ENCODE measurements at places on chromosomes 11 and 22. TPM values are rescaled to one million over a fixed set of nuclear protein-coding genes. Genes with fewer than 3 reads are reported as not detected.

DNA sequence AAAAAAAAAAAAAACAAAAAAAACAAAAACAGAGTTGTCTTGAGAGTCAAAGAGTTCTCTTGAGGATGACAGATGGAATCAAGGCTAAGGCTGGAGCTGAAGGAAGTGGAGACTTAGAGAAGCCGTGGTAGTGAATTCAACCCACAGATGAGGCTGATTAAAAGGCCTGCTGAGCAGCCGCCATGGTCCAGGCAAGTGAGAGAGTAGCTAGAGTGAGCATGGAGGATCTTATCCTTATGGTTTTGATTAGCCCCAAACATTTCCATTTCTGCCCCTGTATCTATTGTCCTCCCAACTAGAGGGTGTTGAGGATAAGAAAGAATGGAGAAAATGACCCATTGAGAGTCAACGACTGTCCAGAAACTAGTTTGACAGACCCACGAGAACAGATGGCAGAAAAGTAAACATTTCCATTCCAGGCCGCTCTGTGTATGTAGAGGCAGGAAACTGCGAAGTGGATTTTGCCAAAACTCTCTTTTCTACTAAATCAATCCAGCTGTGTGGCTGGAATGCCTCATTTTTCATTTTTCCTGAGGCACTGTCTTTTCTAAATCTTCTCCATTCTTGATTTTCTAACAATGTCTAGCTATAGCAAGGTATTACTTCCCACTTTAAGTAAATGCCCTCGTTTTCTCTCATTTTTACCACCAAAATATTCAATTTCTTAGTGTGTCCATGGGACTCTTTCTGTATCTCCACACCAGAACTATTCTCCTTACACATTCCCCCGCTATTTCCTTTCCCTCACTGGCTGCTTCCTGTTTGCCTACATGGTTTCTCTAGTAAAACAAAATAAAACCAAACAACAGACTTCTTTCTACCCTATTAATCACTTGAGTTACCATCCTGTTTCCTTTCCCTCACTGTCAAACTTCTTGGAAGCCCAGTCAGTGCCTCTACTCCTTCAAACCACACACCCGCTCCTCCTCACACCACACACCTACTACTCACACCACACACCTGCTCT is 5.4 kb upstream of the MMP8 start:
- DNase-seq: peak; percentile 38
- H3K27me3 ChIP-seq: no peaks in the 10 kb centered on the region
- no peaks in the 10 kb centered on the region for H3K36me3 ChIP-seq
- no peak overlapping the region for H3K27ac ChIP-seq
- peaks cover 23% of the 10 kb centered on the region for H3K4me1 ChIP-seq
- H3K4me3 ChIP-seq: no peak overlapping the region

- no peak for DNase-seq
- H3K27ac ChIP-seq: no peak overlapping the region
- no peak overlapping the region for H3K4me3 ChIP-seq
- H3K36me3 ChIP-seq: no peaks in the 10 kb centered on the region
- H3K4me1 ChIP-seq: no peaks in the 10 kb centered on the region
Measured at GRCh38 chr11:118152020-118152551, 537 bp downstream of the SCN4B start.

DNA sequence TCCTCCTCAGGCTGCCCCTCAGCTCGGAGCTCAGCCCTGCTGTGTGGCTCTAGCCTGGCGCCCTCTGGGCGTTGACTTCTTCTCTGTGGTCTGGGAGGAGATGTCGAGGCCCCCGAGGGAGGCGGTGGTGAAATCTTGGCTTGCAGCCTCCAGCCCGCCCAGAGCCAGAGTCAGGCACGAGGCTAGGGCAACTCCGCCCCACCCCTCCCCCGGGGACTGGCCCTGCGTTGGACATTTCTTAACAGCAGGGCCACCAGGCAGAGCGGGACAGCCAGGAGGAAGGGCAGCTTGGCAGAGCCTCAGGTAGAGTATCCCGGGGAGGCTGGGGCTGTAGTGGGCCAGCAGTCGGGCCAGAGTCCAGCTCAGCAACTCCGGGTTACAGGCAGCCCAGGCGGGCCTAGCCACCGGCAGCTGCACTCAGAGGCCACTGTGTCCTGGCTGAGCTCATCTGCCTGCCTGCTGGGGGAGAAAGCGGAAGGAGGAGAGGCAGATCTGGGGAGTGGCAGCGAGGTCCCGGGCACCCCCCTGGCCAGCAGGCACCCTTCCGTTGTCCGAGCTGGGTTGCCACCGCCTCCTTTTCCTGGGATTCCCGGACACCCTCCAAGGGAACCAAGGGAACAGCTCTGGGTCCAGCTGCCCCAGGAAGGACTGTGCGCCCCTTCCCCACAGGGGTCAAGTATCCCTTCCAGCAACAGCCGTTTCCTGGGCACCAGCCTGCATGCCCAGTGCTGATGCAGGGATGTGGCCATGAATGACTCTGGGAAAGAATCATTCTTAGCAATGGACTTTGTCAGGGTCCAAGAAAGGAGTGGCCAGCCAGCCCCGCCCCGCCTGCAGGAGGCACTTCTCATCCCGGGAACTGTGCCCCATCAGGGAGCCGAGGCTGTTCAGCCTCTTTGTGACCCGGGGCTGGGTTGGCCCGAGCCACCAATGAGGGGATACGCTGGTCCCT is at the start of gene ALDH3B1:
Gene ALDH3B1 (plus strand): TSS at position 238 of the 952 bp plus-strand sequence. CDS start 4,971 bp downstream, outside the sequence.
- H3K4me3 ChIP-seq: peak within 1 kb of the TSS; percentile 80
- H3K27ac ChIP-seq: peak within 1 kb of the TSS; percentile 99
- peak; percentile 95 for DNase-seq
- no peaks in the 10 kb centered on the region for H3K27me3 ChIP-seq

GRCh38 chr11:28981381-28981780 is 873.2 kb downstream of the METTL15 start:
- H3K27me3 ChIP-seq: no peaks in the 10 kb centered on the region
- no peaks in the 10 kb centered on the region for H3K36me3 ChIP-seq
- no peak overlapping the region for H3K27ac ChIP-seq
- DNase-seq: no peak
- H3K4me1 ChIP-seq: 0 out of 2 replicates have a peak, but pooled peaks cover 9% of the 10 kb centered on the region

DNA sequence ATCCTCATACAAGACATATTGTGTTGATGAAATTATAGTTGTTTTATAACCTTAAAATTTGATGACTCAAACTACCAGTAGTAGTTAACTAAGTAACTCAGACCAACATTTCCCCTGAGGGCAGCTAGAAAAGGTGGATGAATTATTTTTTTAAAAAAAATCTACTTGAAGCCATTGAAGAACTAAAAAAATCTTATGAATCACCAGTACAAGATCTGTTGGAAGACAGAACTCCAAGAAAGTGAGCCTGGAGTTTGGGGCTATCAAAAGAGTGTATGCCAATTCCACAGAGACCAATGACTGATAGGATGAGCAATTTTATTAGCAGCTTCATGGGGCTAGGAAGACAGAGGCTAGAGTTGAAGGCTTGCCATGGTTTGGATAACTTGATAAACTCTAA is 72.4 kb downstream of the CYP2R1 start:
- no peaks in the 10 kb centered on the region for H3K27me3 ChIP-seq
- H3K4me1 ChIP-seq: no peaks in the 10 kb centered on the region
- H3K36me3 ChIP-seq: no peaks in the 10 kb centered on the region
- no peak overlapping the region for H3K27ac ChIP-seq

- no peak overlapping the region for H3K4me3 ChIP-seq
- H3K36me3 ChIP-seq: no peaks in the 10 kb centered on the region
- H3K4me1 ChIP-seq: no peaks in the 10 kb centered on the region
- no peak overlapping the region for H3K27ac ChIP-seq
Measured at GRCh38 chr11:120017582-120018150, 120.2 kb downstream of the TRIM29 start.

DNA sequence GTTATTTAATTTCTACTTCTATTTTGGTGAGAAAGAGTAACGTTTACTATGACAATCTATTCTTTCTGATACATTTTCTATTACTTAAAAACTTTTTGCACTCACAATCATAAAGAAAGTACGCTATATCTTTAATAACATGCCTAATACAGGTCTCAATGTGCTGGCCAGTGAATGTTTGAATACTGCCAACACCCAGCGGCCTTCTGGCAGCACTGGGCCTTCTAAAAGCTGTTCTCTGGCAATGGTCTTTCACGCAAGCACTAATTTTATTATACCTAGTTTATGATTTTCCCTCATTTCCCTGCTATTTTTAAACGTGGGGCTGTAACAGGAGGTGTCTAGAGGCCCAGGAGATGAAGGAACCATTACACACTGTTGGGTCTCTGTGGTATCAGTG is 349.8 kb upstream of the PITPNB start:
- DNase-seq: no peak
- H3K27ac ChIP-seq: no peak overlapping the region
- peaks cover 11% of the 10 kb centered on the region for H3K4me1 ChIP-seq

GRCh38 chr22:49590381-49590780 is 237.3 kb downstream of the BRD1 start:
- H3K27ac ChIP-seq: no peak overlapping the region
- H3K4me1 ChIP-seq: no peaks in the 10 kb centered on the region
- H3K27me3 ChIP-seq: no peaks in the 10 kb centered on the region
- no peaks in the 10 kb centered on the region for H3K36me3 ChIP-seq
- no peak overlapping the region for H3K4me3 ChIP-seq
- no peak for DNase-seq

GRCh38 chr11:18490319-18490718 is 34.7 kb downstream of the LDHAL6A start:
- H3K27me3 ChIP-seq: no peaks in the 10 kb centered on the region
- H3K4me1 ChIP-seq: peaks cover 7% of the 10 kb centered on the region
- peak overlapping the region; percentile 2 for H3K27ac ChIP-seq

GRCh38 chr11:129374081-129374992 is 1.3 kb upstream of the BARX2 start:
- H3K4me3 ChIP-seq: peak overlapping the region; percentile 50
- H3K27ac ChIP-seq: no peak overlapping the region
- 0 out of 2 replicates have a peak, but pooled peaks cover 9% of the 10 kb centered on the region for H3K4me1 ChIP-seq
- DNase-seq: peak; percentile 36
- peaks cover 96% of the 10 kb centered on the region for H3K27me3 ChIP-seq

DNA sequence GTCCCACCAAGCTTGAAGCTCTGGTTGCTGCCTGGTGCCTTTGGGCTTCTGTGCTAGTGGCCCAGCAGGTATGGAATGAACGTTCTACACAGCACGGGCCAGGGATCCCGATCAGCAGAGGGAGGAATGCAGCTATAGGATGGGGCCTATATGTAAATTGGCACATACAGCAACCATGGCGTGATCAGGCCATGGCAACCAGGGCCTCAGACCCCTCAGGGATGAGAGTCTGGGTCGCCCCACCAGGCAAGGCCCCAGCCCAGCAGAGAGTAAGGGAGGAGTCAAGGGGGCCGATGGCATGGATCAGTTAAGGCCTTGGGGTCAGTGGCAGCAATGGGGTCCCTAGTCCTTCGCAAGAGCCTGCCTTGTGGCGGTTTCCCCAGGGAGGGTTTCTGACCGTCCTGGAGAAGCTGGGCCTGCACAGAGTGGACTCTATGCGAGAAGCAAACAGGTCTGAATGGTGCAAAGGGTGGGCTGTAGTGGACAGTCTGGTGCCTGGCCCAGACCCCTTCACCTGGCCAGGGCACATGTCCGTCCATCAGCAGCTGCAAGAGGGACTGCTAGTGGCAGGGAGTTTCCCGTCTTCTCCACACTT is 98.6 kb downstream of the RPS6KA4 start:
- DNase-seq: no peak
- no peaks in the 10 kb centered on the region for H3K4me1 ChIP-seq
- no peak overlapping the region for H3K4me3 ChIP-seq
- peaks cover 25% of the 10 kb centered on the region for H3K27me3 ChIP-seq

DNA sequence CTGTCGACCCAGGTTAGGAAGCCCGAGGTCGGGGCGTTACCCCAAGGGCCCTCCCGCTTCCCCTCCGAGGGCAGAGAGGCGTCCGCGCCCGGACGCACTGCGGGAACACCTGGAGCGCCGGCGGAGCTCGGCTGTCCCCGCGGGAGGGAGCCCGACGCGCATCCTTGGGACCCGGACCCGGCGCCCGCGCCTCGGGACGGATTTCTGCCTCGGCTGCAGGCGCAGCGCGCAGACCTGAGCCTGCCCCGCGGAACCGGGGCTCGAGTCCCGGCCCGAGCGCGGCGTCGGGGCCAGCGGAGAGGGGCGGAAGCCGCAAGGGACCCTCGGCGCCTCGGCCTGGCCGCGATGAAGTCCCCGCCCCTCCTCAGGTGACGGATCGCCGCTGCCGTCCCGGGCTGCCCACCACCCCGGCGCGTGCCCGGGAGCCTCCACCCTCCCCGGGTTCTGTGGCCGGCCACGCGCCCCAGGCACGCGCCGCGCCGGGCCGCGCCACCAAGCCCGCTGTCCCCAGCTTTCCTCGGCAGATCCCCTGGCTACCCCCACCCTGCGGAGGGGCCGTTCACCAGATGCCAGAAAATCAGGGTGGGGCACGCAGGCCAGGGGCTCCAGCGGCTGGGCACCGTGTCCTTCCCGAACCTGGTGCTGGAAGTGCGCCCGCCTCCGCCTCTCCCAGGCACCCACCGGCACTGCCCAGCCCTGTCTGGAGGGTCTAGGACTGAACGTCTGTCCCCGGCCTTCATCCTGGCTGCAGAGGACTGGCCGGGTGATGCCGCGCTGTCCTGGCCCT is 410 bp downstream of the GLB1L3 start:
- peak; percentile 5 for DNase-seq
- H3K4me1 ChIP-seq: no peaks in the 10 kb centered on the region
- H3K4me3 ChIP-seq: no peak overlapping the region
- no peak overlapping the region for H3K27ac ChIP-seq
- H3K27me3 ChIP-seq: peaks cover 82% of the 10 kb centered on the region

DNA sequence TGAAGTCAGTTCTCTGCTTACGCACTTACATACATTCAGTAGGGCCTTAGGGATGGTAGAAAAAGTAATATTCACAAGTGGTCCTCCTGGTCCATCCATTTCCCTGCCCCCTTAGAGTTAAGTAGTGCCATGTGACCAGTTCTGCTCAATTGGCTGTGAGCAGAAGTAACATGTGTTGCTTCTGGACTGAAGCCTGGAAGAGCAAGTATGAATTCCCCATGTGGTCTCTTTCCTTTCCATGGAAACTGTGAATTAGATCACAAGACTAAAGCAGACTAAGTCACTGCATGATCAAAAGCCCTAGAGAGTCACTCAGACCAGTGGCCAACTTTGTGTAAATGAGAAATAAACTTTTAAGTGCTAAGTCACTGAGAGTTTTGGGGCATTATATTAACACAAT is 341.7 kb upstream of the CADM1 start:
- no peaks in the 10 kb centered on the region for H3K27me3 ChIP-seq
- no peak for DNase-seq
- H3K4me1 ChIP-seq: no peaks in the 10 kb centered on the region
- no peak overlapping the region for H3K27ac ChIP-seq

- H3K27me3 ChIP-seq: no peaks in the 10 kb centered on the region
- no peaks in the 10 kb centered on the region for H3K36me3 ChIP-seq
- H3K4me1 ChIP-seq: no peaks in the 10 kb centered on the region
- no peak within 1 kb of the TSS for H3K27ac ChIP-seq
- DNase-seq: no peak
Measured at GRCh38 chr11:55571828-55572227, at the start of gene OR4C16. OR4C16 (plus strand) TSS chr11:55572128; CDS start chr11:55572128, 0 bp downstream.

GRCh38 chr22:33274214-33275072 is 216.3 kb upstream of the SYN3 start:
- no peaks in the 10 kb centered on the region for H3K36me3 ChIP-seq
- no peaks in the 10 kb centered on the region for H3K27me3 ChIP-seq
- peak; percentile 36 for DNase-seq
- H3K4me1 ChIP-seq: no peaks in the 10 kb centered on the region

GRCh38 chr11:16511116-16512114 is 155.1 kb upstream of the SOX6 start:
- peak; percentile 50 for DNase-seq
- H3K36me3 ChIP-seq: no peaks in the 10 kb centered on the region
- H3K4me3 ChIP-seq: no peak overlapping the region
- H3K4me1 ChIP-seq: no peaks in the 10 kb centered on the region
- no peak overlapping the region for H3K27ac ChIP-seq

MS4A13 gene
- total RNA-seq: not detected

OR6T1 gene
- total RNA-seq: not detected

FIBIN gene
- total RNA-seq: 45.3 TPM

GGTLC2 gene
- not detected for total RNA-seq

CARS1 gene
- total RNA-seq: 125 TPM
